Panc1 (cell line): ENCODE measurements at places on chromosomes 5 and 9.

- DNase-seq, result no peak
Observed at GRCh38 chr5:91302305-91302704, 80.8 kb downstream of the ARRDC3 start.

GRCh38 chr9:134359493-134360179, 33.4 kb downstream of the RXRA start:
- no peak for DNase-seq

- no peak for DNase-seq
Observed at GRCh38 chr9:11546231-11546630, 933.4 kb upstream of the PTPRD start.

DNA sequence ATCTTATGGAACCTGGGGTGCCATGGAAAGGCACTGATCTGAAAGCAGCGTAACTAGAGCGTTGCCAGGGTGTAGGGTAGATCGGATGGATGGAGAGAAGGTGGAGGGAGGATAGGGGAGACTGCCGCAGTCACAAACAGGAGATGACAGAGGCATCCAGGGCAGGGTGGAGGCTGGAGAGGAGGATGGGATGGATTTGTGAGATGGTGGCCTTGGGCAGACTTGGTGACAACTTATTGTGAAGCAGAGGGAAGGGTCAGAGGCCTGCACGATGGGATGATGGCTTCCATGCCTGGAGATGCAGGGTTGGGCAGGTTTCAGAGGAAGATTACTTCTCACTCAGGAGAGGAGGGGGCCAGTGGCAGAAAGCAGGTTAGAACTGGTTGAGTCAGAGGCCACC, 2.4 kb downstream of the GLIPR2 start:
- DNase-seq, result no peak

GRCh38 chr9:27888661-27889295, 315.5 kb upstream of the C9orf72 start:
- DNase-seq, result peak; percentile 22

DNA sequence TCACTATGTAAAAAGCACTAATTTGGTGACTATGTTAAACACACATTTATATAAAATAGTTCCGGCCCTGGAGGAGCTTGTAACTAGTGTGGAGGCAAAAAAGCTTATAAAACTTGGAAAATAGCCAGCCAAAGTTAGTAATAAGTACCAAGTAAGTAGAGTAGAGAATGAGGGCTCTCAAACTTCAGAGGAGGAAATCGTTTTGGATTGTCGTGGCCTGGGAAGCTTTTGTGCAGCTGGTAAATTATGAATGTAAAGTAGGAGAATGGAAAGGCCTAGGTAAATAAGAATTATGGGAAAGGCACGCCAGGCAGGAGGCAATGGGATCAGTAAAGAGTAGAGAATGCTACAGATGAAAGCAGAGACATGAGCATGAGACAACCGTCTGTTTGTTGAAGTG, 832.7 kb upstream of the ZNF608 start:
- DNase-seq, result no peak

DNA sequence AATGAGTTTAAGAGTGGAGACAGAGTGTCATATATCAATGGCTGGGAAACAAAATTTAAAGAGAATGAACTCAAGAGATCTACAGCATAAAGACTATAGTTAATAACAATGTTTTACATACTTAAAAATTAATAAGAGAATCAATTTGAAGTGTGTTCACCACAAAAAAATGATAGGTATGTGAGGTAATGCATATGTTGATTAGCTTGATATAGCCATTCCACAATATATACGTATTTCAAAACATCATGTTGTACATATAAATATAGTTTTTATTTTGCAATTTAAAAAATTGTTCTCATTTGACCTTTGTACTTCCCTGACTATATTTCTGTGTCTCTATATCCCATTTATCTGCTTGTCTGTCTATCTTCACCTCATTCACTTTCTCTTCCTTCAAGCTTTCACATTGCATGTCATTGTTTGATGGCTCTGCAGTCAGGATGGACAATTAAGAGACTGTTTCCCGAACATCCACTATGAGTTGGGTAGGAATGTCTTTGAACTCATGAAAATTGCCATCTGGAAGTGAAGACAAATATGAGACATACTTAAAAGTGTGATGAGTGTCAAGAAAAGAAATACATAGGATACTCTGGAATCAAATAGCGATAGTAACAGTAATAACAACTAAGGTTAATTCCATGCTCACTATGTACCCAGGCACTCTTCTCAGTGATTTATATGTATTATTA, 359.9 kb upstream of the ACTBL2 start:
- no peak for DNase-seq

DNA sequence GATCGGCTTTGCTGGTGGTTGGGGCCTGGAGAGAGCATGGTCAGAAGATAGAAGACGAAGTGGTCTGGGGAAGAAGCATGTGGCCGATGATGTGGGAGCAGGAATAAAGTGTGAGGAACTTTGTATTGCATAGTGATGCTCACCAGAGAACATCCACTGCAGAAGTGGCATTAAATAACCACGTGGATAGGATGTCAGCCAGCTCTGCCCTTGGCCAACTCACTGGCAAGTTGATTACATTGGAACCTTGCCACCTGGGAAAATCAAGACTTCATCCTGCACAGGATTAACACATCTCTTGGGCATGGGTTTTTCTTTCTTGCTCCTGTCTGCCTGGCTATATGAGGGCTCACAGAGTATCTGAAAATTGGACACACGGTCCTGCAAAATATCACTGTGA, 217.4 kb downstream of the DMRT2 start:
- no peak for DNase-seq

- DNase-seq, result no peak
Observed at GRCh38 chr9:73151653-73152542, at the start of gene ANXA1. ANXA1 (plus strand) TSS chr9:73151865; CDS start chr9:73158536, 6,671 bp downstream.

DNA sequence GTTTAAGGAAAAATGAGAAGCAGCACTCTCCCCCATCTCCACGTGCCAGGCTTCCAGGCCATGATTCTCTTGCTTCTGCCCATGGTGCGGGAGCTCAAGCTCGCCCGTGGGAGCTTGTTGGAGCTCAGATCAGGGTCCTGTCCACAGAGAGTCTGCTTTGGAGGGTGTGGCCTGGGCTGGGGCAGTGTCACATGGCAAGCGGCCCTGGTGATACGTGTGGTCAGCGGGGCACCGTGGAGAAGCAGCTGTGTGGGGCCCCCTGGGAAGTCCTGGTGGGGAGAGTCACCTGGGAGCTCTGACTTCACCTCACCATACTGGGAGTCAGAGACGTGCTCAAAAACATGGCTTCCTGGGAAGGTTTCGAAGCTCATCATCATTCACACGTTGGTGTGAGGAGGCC, 275.3 kb downstream of the GADD45G start:
- DNase-seq, result no peak

GRCh38 chr5:1195439-1195838, 6.0 kb upstream of the SLC6A19 start:
- no peak for DNase-seq

- no peak for DNase-seq
Observed at GRCh38 chr9:12708562-12709298, 15.5 kb downstream of the TYRP1 start.

GRCh38 chr5:162187371-162187770, 119.8 kb downstream of the GABRG2 start:
- DNase-seq, result no peak

DNA sequence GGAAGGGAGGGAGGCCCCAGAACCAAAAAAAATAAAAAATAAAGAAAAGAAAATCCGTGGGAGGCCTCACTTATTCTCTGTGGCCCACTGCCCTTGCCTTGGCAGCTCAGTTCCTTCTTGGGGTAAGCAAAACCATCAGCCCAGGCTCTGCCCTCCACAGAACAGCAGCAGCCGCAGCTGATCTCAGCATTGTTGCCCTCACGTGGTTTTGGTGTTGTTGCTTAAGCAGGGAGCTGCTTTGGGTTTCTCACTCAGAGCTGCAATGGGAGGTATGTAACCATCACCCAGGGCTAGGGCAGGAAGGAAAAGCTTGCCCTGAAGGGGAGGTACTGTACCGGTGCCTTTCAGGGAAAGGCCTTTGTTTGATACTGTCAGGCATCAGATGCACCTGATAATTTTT, 374.7 kb upstream of the WWC1 start:
- no peak for DNase-seq

- no peak for DNase-seq
Observed at GRCh38 chr5:61637566-61637965, 305.5 kb downstream of the ZSWIM6 start.

- DNase-seq, result no peak
Observed at GRCh38 chr5:1801222-1801966, at the start of gene NDUFS6. NDUFS6 (plus strand) TSS chr5:1801407; CDS start chr5:1801418, 11 bp downstream.

DNA sequence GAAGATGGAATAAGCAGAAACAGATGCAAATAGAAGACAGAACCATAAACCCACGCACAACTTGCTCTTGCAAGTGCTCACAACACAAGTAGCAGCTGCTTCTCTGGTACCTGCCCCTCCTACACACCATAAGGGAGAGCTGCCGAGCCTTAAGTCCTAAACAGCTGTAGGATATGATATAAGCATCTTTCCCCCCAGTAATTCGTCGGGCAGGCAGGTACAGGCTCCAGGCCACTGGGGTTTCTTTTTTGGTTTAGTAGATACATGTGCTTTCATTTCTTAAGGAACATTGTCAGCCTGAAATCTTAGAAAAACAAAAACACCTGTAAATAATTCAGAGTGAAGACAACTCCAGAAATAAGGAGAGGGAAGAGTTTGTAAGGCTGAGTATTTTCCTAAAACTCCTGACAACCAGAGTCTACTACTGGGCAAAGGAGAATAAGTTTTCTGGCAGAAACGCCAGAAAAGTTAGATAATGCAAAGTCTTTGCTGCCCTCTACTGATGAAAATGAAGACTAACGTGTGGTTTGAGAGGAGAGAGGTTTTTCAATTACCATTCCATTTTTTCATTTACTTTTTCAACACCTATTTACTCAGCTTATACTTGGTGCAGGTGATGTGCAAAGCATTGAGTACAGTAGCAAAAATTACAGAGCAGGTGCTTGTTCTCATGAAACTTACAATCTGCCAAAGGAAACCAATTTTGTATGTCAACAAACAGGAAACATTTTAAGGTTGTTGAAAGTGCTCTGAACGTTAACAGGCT, 20.1 kb upstream of the TCERG1 start:
- DNase-seq, result no peak

GRCh38 chr9:136942112-136942880, 2.2 kb downstream of the FBXW5 start:
- no peak for DNase-seq

DNA sequence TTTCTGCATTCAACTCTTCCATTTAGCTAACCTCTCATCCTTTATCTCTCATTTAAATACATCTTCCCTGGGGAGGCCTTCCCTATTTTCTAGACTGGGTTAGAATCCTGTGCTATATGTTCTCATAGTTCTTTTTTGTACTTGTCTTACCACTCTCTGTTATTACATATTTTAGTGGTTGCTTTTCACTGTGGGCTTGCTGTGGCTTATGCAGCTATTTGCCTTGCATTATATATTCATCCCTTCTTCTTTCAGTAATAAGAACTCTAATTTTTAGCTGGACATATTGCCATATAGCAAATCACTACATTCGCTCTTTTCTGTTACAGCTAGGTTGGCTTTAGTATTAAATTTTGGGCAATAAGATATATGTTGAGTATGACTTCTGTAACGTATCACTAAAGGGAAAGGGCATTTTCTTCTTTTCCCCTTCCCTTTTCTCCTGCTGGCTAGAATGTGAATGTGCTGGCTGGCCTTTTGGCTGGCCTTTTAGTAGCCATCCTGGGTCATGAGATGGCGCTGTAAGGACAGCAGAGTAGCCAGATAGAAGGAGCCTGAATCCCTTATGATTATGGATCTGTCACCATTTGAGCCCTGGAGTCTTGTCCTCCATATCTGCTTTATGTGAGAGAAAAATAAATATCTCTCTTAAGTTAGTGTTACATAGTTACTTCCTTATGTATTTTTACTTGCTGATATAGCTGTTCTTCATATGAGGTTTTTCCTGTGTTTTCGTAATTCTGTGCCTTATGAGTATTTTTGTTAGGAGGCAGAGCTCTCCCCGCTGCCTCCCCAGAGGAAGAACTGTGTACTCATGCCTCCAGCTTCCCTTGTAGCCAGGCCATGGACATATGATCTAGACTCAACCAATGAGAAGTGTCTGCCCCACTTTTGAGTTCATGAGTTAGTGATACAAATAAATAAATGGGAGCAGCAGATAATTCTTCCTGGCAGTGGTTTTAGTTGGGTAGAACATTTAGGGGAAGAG, 65.8 kb downstream of the NDUFAF2 start:
- no peak for DNase-seq

DNA sequence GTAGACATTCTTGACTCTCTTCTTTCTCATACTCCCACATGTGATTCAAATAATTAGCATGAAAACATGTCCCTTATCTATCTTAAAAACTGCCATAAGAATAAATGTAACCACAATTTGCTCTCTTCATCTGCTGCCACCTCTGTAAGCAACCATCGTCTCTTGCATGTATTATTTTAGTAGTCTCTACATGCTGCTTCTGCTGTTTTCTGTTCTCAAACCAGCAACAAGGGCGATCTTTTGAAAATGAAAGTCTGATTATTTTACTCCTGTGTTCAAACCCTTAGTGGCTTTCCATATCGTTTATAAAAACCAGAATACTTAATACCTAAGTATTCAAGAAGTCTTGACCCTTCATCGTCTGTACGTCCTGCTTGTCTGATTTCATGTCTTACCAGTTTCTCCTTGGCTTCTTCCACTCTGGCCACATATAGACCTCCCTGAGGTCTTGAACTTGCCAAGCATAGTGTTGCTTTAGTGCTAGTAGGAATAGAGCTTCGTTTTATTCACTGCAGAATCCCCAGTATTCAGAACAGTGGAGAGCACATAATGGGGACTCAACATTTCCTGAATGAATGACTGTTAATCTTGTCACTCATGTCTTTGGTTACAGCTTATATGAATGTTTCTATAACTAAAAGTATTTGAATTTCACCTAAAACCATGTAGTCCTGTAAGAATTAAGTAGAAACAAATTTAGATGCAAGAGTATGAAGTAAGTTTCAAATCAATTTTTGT, 10.6 kb downstream of the CDC42SE2 start:
- DNase-seq, result no peak

- DNase-seq, result no peak
Observed at GRCh38 chr5:75690669-75691068, 26.6 kb downstream of the POC5 start.

DNA sequence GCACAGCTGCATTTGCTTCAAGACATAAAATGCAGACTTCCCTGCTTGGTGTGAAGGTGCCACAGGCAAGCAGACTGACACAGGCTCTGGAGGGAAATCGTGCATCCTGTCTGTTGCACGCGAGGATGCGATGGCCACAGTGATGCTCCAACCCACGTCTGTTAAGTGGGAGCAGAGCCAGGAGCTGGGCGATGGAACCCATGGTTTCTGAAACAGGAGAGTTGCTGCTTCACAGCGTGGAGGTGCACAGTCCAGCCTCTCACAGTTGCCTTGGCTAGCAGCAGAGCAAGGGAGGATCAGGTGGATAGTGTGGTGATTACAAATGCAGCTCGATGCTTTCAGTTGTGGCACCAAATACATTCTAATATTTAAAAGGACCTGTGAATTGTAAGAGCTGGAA, 108.8 kb downstream of the TENT4A start:
- DNase-seq, result no peak

- DNase-seq, result no peak
Observed at GRCh38 chr5:163260961-163261360, 176.4 kb upstream of the CCNG1 start.

GRCh38 chr9:36855448-36856315, 178.4 kb downstream of the PAX5 start:
- peak; percentile 8 for DNase-seq
